NCI-H1048 (cell line): ENCODE measurements at places on chromosomes 11 and 22.

GRCh38 chr11:115202074-115202473, 302.1 kb downstream of the CADM1 start:
- DNase-seq, result no peak

GRCh38 chr11:103628121-103628520, 408.3 kb upstream of the DDI1 start:
- DNase-seq, result no peak

GRCh38 chr11:73078631-73079030, 63.5 kb downstream of the FCHSD2 start:
- DNase-seq, result no peak

GRCh38 chr11:128925250-128925600, 17.4 kb downstream of the TP53AIP1 start:
- no peak for DNase-seq

DNA sequence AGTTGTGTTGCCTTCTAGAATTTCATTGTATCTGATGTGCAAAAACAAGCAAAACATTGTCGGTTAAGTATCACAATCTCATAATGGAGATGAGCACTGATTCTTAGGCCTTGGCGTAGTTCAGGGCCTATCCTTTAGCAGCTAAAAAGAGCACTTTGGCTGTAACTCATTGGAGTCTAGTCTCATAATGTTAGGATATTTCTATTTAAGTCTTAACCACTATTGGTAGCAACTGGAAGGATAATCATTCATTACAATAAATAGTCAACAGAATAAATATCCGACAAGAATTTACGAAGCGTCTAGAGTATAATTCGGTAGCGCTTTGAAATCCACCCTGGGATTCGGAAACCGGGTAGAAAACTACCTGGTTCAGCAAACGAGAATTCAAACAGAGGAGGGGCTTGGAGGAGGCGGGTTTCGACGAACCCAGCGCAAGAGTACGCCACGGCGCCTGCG, 461 bp upstream of the EED start:
- DNase-seq, result no peak

- DNase-seq, result no peak
These were observed 12.7 kb upstream of the POLD3 start for GRCh38 chr11:74579577-74580270.

DNA sequence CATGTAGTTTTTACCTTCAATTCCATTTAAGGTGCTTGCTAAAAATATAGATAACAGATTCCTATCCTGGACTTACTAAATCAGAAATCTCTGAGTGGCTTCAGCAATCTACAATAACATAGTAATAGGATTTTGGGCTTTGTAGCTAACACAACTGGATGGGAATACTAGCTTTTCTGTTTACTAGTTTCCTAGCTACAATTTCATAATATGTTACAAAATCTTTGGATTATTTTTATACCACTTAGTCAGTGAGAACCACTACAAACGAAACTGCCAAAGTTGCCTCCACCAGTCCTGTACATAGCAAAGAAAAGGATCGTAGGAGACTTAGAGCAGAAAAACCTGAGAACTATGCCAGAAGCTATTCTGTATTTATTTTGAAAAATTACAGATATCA, 87.7 kb upstream of the ANO3 start:
- DNase-seq, result no peak

- no peak for DNase-seq
These were observed 1518.5 kb downstream of the BRD1 start for GRCh38 chr22:48309115-48309705.

- DNase-seq, result no peak
These were observed 539.2 kb downstream of the MIAT start for GRCh38 chr22:27196606-27197005.

DNA sequence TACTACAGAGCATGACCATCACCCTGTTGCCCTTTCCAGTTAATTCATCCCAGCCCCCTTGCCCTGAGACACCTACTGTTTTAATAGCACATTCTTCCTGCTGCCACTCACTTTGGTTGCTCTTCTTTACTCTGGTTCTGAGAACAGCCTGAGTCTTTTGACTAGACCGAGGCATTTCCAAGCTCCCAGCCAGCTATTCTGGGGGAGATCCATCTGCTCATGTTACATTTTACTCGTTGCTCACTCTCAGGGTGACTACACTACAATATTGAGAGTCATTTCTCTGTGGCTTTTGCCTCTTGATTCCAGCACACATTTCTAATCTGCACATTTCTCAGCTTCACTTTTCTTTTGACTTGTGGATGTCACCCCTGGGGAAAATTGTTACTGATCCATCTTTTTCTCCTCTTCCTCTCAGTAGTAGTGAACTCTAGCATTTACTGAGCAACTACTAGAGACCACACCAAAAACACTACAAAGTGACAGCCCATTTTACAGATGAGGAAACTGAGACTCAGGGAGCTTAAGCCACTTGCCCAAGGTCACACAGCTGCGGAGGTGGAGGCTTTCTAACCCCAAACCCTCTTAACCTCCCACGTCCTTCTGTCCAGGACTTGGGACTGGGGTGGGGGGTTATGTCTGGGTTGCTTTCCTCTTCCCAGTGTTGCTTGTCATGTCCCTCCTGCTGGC, 117.8 kb downstream of the C11orf91 start:
- DNase-seq, result no peak

GRCh38 chr11:35815556-35816315, 128.1 kb upstream of the LDLRAD3 start:
- no peak for DNase-seq

DNA sequence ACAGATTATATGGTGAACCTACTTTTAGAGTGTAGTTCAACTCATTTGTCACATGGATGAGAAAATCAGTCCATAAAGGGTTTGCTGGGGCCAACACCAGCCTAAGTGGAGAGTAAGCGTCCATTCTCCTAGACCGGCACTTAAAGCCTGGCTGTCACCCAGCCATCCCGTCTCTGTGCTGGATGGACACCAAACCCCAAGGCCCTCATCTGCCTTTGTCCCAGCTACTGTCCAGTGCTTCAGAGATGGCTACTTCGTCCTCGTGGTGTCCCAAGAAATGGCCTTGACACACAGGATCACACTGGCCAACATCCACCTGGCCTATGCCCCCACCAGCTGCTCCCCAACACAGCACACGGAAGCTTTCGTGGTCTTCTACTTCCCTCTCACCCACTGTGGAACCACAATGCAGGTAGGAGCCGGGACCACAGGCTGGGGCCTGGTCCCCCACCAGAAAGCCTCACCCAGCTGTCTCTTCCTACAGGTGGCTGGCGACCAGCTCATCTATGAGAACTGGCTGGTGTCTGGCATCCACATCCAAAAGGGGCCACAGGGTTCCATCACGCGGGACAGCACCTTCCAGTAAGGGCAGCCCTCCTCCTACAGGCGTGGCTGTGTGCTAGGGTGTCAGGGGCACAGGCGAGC, 3.5 kb downstream of the ZP1 start:
- no peak for DNase-seq

DNA sequence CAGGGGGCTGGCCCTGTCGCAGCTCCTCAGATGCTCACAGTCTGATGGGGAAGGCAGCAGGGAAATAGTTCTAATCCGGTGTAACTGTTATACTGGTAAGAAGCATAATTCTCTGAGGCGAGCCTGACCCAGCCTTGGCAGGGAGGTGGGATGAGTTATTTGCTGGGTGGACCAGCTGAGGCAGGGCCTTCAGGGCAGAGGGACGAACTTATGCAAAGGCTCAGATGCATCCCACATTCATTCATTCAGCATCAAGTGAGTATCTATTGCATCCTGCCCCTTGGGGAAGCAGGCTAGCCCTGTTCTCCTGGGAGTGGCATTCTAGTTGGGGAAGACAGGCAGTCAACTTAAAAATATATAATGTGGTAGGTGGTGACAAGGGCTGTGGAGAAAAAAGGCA, 13.6 kb upstream of the SREBF2 start:
- DNase-seq, result no peak

- DNase-seq, result no peak
These were observed 123.1 kb upstream of the C11orf87 start for GRCh38 chr11:109298865-109299264.

DNA sequence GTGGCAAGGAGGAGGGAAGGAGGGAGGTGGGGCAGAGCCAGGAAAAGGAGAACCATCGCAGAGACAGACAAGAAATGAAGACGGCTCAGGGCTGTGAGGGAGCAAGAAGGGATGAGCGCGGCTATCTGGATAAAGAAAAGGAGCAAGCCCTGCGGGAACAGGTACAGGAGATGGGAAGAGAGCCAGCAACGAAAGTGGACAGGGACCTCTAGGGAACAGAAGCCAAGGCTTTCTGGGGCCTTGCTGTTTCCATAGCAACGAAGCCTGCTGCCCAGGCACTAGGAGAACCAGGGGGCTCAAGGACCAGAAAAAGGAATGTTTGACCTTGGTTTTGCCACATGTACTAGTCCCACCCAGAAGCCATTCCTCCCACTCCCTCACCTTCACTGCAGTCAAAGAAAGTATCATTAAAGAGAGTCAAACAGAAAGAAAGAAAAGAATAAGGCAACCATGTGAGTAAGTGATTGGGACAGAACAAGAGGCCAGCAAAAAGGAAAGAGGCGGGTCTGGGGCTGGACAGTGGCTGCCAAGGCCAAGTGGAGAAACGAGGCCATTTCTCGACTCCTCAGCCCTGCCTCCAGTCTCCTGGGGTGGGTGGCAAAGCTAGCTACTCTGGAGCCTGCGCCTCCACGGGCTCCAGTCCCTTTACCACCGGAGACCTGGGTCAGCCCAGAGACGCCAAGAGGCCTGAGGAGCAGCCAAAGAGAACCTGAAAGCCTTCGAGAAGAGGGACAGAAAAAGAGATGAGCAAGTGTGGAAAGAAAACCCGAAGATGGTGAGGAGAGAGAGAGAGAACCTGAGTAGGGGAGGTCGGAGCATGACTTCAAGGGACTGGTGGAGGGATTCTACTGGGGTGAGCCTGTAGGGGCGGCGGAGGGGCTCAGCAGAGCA, 35.1 kb downstream of the NRXN2 start:
- no peak for DNase-seq

DNA sequence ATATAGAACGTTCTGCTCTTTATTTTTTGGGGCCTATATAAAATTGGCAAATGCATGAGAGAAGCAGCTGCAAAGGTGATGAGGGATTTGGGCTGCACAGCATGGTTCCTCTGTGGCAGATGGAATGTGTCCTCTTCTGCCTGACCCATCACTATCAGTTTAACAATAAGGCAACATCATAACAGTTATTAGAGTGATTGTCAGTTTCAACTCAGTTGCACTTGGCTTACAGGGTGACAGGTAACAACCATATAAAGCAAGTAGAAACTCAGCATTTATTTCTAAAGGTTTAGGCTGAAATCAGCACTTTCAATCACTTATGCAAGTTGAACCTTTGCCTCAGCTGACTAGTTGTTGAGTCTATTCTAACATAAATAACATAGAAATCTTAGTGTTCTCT, 935.4 kb upstream of the CHORDC1 start:
- no peak for DNase-seq

DNA sequence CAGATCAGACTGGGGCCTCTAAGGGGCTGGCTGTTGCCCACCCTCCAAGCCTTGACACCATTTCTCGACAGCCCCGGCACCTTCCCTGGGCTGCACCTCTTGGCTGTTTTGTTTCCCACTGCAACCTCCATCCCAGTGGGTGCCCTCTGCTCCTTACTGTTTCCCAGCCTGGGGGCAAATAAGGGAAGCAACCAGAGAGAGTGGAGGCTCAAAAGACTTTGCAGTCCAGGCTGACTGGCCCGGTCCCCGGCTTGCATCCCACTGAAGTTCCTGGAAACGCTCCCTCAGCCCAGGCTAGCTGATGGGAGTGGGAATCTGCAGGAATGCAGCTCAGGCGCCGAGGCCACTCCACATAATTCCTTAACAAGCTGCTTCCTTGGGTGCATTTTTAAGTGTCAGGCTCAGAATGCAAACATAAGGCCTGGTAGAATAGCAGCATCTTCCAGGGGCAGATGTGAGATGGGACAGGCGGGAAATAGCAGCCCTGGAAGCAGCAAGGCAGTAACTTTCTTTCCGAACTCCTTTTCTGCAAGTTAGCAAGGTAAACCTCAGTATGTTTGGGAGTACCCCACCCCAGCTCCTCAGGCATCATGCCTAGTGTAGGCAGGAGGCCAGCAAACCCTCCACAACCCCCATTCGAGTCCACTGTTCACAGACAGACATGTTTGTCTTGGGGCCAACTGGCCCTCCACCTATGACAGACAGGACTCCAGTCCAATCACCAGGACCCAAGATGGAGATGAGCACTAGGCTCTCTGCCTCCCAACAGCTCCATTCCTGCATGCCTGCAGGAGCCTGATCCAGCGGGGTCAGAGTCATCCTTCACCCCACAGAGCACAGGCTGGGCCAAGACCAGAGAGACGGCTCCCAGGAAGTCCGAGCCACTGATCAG, 39.3 kb downstream of the RPL27A start:
- no peak for DNase-seq

DNA sequence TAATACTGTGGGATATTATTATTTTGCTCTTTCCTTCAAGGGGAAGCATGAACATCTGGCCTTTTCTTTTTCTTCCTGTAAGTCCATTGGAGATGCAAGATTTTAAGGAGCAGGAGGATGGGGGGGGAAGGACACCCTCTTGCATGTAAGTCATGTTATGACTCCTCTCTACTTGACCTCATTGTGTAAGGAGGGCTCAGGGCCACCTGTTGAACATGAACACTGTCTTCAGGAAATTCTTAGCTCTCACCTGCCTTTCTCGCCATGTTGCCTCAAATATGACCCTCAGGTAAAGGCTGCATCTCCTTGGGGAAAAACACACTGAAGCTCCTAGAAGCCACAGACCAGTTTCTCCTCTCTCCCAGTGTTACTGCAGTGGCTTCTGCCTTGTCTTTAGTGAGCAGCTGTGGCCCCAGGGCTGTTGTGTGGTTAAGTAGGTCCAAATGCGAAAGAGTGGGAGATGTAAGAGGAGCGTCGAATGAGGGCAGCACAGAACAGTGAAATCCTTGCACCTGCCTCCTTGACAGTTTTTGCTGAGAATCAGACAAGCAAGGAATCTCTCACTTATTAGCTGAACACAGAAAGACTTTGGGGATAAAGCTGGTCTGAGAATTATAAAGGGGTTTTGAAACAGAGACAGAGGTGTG, 1.3 kb upstream of the RAG1 start:
- DNase-seq, result no peak

DNA sequence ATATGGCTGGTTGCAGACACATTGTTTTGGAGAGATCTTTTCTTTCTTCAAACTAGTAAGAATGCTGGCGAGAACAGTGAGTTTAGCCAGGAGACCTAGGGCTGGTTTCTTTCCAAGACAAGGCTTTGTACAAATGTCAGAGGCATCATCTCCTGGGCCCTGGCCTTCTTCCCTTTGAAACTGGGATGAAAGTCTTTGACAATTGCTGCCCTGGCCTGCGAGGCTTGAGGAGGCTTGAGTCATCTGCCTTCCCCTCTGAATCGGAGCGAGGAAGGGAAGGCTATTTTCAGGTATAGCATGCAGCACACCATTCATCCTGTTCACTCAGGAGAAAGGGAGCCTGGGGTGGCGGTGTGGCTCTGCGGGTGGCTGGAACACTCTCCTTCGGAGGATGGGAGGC, 21.5 kb upstream of the PARVG start:
- DNase-seq, result no peak

DNA sequence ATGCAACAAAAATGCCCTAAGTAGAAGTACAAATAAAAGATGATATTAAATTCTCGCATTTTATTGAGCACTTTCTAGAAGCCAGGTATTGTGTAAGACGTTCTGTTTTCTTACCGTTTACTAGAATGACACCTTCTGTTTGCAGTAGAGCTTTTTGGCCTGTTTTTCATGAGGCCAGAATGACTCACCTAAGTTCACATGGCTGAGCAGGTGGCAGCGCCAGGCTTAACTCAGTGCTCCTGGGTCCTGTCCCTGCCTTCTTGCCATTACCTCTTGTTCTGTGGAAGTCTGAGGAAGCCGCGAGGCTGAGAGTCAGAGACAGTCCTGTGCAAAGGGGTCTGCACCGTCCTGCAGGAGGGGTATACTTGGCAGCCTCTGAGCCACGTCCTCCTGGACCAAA, 113.8 kb downstream of the ATXN10 start:
- DNase-seq, result no peak

- no peak for DNase-seq
These were observed 18.4 kb upstream of the SMIM38 start for GRCh38 chr11:69137151-69137844.
